ENCODE measurements at places on chromosomes 13 and 19. TPM values are rescaled to one million over a fixed set of nuclear protein-coding genes. Genes with fewer than 3 reads are reported as not detected.

The PLEKHA4 gene
- total RNA-seq = 24.7 TPM

- no peak for DNase-seq
Observed at GRCh38 chr13:44801990-44802389, 187.3 kb downstream of the NUFIP1 start.

GRCh38 chr13:109517517-109517916 is 268.9 kb downstream of the IRS2 start:
- no peak for DNase-seq

DNA sequence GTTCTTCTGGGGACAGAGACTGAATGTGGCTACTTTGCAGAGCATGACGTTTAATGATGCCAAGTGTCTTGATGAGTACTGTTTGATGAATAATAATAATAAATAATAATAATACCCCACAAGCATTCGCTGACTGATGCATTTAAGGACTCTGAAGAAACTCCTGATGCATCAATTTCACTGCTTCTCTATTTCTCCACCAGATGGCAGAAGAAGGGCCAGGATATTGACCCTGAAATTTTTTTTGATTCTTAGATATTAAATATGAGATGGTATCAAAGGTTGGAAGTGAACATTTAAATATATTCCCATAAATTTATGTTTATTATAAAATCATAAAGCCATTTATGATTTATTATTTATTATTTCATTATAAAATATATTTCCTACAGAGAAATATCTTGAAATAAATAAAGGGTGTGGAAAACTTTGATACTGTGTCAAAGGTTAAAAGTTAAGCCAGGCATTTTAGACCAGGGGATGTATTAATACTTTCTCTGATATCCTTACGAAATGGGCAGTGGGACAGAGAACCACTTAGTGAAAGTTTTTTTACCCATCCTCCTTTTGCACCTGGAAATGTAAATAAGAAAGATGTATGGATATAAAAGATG is 170.9 kb downstream of the LACC1 start:
- no peak for DNase-seq

GRCh38 chr19:10191347-10191746 is 3.4 kb downstream of the DNMT1 start:
- DNase-seq = no peak
